Activated CD4-positive, alpha-beta T cell treated with anti-CD3 and anti-CD28 coated beads, Interleukin-2, amount 10 ng/mL, durations not matched to agents 24 days and 14 days (primary cell): ENCODE measurements at places on chromosomes 7 and 10. TPM values are rescaled to one million over a fixed set of nuclear protein-coding genes. Genes with fewer than 3 reads are reported as not detected.

Gene KIF11
- 39.0 and 39.9 TPM in 2 replicates for total RNA-seq

Gene UCN3
- total RNA-seq: not detected in 2 replicates

DNA sequence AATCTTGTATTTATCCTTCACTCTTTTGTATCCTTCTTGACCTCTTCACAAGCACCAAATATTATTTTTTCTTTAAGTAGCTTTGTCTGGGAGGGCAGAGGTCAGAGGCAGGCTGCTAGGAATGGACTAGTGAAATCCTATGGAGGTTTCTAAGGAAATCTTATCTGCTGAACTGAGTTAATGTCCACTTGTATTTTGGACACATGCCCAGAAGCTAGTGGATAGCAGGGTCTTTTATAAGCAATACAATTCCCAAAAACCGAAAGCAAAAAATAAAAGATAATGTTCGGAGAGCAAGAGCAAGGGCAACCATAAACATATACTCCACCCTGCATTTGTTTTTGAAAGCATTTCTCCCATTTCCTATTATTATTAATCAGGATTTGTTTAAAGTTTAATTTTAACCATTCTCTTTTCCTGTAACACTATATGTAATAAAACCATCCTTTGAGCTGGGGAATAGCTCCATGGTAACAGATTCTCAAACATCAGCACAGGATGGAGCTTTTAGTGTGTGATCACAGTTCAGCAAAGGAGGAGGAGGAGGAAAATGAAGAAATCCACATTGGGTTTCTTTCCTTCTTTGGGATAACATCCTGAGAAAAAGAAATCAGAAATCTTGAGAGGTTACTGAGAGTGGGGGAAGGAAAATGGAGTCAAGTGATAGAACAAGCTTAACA lies 328.2 kb upstream of the LRRN3 start:
- DNase-seq: no peak

- no peak for DNase-seq
Observed at GRCh38 chr7:21429021-21429420, 1.1 kb downstream of the SP4 start.

GRCh38 chr7:116802144-116802745 lies 60.1 kb upstream of the CAPZA2 start:
- no peak for DNase-seq

DNA sequence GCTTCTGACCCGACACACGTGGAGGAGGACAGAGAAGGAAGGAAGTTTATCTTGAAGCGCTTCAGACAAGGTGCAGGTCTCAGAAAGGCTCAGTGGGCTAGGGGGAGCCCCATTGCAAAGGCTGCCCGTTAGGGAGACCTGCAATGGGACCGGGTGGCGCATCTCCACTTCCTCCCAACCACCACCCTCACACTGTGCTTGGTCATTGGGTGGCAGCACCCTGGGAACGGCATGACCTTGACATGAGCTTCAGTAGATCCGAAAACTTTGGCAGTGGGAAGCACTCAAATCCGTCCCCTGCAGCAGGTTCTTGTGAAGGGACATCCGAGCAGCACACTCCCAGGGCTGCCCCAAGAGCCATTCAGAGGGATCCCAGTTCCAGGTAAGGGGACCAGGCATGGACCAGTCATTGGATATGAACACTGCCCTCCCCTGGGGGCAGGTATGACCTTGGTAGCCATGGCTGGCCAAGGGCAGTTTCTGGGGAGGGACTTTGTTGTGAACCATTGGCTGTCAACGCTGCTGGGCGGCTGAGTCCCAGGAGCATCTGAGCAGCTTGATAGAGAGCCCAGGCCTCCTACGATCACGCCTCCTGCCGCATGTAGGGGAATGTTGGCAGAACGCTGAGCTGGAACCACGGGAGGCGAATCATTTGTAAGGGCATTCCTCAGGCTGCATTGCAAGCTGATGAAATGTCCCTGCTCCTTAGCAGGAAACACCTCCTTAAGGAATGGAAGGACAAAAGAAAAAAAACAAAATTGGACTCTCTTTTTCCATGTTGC lies 31.7 kb downstream of the GALNTL5 start:
- DNase-seq: no peak
